CD4-positive, alpha-beta T cell treated with Interferon gamma for 1 hour (primary cell): ENCODE measurements at places on chromosomes 13 and 19.
A peak's percentile ranks its signal among the peaks of the same experiment; 100 is the strongest.

DNA sequence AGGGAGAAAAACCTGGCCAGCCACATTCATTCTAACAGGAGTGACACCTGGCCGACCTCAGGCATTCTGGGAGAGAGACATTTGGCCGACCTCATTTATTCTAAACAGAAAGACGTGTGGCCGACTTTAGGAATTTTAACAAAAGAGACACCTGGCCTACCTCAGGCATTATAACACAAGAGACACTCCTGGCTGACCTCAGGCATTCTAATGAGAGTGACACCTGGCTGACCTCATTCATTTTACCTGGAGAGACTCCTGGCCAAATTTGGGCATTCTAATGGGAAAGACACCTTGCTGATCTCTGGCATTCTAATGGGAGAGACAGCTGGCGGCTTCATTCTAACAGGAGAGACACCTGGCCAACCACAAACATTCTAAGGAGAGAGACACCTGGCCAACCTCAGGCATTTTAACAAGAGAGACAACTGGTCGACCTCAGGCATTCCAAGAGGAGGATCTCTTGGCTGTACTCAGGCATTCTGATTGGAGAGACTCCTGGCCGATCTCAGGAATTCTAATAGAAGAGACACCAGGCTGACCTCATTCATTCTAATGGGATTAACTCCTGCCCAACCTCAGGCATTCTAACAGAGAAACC lies 1353.9 kb downstream of the UQCRFS1 start:
- no peak for DNase-seq

- DNase-seq = no peak
These were observed 38.2 kb downstream of the TNFSF11 start for GRCh38 chr13:42612021-42612765.

GRCh38 chr19:16886305-16886880 lies 2.4 kb upstream of the F2RL3 start:
- no peak for DNase-seq

DNA sequence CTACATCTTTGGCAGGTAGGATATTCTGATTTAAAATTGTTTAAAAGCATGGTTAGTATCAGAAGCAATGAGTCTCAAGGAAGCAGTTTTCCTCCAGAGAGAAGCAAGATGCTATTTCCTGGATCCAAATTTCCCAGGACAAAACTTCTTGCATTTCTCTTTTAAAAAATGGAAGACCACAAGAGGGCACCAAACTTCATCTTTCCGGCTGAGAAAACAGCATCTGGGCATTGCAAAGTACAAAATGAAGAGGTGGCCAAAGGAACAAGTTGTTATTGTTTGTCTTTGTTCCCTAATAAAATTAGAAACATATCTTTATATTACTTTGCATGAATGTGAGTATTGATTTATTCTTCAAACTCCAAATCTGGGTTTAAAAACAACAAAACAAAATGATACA lies 60.0 kb upstream of the LRCH1 start:
- no peak for DNase-seq

DNA sequence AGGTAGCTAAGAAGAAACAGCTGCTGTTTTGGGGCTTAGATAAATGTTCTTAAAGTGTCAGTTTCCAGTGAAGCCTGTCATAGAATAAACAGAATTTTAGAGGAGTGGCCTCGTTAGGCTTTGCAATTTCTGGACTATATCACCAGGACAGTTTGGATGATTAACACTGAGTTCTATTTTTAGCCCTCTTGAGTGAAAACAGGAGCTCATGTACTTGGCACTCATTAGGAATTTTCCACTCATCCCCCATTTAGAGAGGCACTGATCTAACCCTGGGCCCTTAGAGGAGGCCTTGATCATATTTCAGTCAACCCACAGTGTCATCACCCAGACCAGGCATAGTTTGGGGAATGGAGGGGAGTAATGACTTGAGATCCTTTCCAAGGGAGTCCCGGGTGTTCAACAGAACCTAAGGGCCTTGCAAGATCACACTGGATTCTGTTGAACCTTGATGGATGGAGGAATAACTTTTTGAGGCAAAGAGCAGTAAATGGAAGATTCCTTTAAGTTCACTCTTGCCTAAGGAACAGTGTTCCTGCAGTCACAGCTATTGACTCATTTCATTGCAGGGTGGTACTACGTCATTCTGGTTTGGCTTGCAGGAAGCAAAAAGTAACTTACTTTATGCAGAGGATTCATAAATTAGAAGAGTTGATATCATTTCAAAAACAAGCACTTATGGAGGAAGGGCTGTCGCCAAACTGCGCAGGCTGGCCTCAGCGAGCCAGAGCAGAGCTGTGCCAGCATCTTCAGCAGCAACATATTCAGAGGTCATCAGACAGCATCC lies 160.2 kb downstream of the SLC7A1 start:
- DNase-seq = no peak

GRCh38 chr19:2027361-2027760 lies 11.8 kb upstream of the BTBD2 start:
- DNase-seq = no peak

DNA sequence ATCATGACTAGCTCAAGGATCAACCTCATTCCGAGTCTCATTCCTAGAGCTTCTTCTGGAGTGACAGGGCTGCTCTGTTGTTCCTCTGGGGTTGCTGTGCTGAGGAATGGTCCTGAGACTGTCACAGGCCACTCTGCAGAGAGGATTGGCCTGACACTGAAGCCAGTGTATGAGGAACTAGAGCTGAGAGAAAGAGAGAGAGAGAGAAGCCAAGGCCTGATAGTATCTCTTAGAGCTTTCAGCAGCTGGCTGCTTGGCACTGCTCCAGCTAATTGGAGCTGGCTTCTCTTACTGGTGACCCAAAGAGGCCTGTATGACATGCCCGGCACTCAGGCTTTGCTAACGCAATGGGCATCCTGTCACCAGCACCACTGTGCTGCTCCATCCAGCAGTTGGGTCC lies 73.4 kb upstream of the FLT1 start:
- DNase-seq = no peak

DNA sequence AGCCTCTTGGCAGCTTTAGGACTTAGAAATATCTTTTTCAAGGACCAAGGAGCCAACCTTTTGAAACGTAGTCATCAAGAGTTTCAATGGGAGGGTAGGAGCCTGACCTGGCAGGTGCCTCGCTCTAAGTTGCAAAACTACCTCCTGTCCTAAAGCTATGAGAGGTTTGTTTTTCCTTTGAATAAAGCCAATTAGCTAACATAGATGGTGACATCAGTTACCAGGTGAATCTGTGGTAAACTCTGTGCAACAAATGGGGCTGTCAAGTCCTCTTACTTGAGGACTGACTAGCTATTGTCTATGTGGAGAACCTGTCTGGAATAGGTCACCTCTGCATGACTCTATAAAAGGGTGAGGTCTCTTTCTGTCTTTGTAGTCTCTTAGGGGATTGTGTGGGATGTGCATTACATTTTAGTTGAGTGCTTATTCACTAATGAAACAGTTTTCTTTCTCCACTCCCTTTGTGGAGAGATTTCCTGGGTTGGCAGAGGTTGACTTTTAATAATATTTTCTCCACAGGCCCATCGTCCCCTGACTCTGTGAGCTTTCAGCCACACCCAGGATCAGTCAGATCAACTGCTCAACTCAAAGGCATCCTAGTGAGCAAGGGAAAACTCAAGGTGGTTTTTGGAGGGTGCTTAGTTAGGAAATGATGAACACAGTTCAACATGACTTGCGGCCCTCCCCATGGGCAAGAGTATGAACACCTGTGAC lies 9.9 kb downstream of the ARL11 start:
- no peak for DNase-seq

- peak; percentile 97 for DNase-seq
These were observed at the start of gene MLLT1 for GRCh38 chr19:6279931-6280591. MLLT1 (minus strand) TSS chr19:6279975; CDS start chr19:6279784, 191 bp downstream.

GRCh38 chr19:56083668-56084067 lies 37.4 kb downstream of the ZNF787 start:
- DNase-seq = no peak

DNA sequence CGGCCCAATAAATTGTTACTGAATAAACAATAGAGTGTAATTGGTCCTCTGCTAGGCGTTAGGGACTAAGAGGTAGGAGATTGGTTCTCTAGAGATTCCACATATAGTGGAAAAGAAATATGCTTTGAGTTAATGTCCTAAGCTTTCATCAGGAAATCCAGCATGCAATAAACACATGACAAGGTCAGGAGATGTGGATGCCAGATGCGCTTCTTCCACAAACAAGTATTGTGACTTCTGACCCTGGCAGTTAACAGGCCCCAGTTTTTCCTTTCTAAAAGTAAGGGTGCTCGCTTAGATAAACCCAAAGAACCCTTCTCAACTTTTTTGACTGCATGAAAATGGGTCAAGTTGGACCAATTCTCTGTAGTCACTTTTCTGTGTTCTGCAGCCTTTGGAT lies 146.5 kb upstream of the SOX21 start:
- DNase-seq = no peak
